Heart left ventricle (tissue), 16 donors: ENCODE measurements at places on chromosomes 12 and 14. TPM values are rescaled to one million over a fixed set of nuclear protein-coding genes. Genes with fewer than 3 reads are reported as not detected.

RGS6 gene
- total RNA-seq, result 25.2 TPM

FBXO21 gene
- total RNA-seq, result 43.1 TPM

INHBC gene
- not detected for total RNA-seq

TNFRSF1A gene
- total RNA-seq, result 41.2 TPM

HEBP1 gene
- 65.3 TPM for total RNA-seq

ANAPC5 gene
- total RNA-seq, result 74.5 TPM

CCDC184 gene
- total RNA-seq, result 0.25 TPM

TMEM132C gene
- 2.2 TPM for total RNA-seq

GRCh38 chr14:97381309-97381708 lies 584.1 kb downstream of the VRK1 start:
- no peak overlapping the region for H3K27ac ChIP-seq
- H3K27me3 ChIP-seq, result no peaks in the 10 kb centered on the region
- DNase-seq, result no peak

GRCh38 chr12:96520767-96521166 lies 31.4 kb downstream of the CFAP54 start:
- no peaks in the 10 kb centered on the region for H3K4me1 ChIP-seq
- H3K27me3 ChIP-seq, result no peaks in the 10 kb centered on the region
- H3K4me3 ChIP-seq, result no peak overlapping the region
- no peaks in the 10 kb centered on the region for H3K36me3 ChIP-seq

GRCh38 chr12:25794571-25794970 lies 163.9 kb upstream of the RASSF8 start:
- no peaks in the 10 kb centered on the region for H3K36me3 ChIP-seq
- DNase-seq, result no peak
- no peaks in the 10 kb centered on the region for H3K27me3 ChIP-seq

- H3K27me3 ChIP-seq, result no peaks in the 10 kb centered on the region
- H3K27ac ChIP-seq, result no peak overlapping the region
- no peak overlapping the region for H3K4me3 ChIP-seq
- H3K36me3 ChIP-seq, result no peaks in the 10 kb centered on the region
- no peak for DNase-seq
- H3K4me1 ChIP-seq, result no peaks in the 10 kb centered on the region
Observed at GRCh38 chr14:69999261-69999674, 120.1 kb downstream of the SMOC1 start.

- no peaks in the 10 kb centered on the region for H3K27me3 ChIP-seq
- no peaks in the 10 kb centered on the region for H3K36me3 ChIP-seq
- no peak for DNase-seq
- H3K4me1 ChIP-seq, result no peaks in the 10 kb centered on the region
- no peak overlapping the region for H3K27ac ChIP-seq
Observed at GRCh38 chr14:79861111-79861510, 350.2 kb downstream of the DIO2 start.

DNA sequence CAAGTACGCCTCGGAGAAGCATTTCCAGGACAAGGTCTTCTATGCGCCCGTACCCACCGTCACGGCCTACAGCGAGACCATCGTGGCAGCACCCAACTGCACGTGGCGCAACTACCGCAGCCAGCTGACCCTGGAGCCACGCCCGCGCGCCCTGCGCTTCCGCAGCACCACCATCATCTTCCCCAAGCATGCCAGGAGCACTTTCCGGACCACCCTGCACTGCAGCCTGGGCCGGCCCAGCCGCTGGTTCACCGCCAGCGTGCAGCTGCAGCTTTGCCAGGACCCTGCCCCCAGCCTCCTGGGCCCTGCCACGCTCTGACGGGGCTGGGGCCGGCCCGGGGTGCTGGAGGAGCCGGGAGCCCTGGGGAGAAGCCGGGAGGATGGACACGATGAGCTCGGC lies 19.3 kb downstream of the RFLNA start:
- no peaks in the 10 kb centered on the region for H3K27me3 ChIP-seq
- no peak for DNase-seq

DNA sequence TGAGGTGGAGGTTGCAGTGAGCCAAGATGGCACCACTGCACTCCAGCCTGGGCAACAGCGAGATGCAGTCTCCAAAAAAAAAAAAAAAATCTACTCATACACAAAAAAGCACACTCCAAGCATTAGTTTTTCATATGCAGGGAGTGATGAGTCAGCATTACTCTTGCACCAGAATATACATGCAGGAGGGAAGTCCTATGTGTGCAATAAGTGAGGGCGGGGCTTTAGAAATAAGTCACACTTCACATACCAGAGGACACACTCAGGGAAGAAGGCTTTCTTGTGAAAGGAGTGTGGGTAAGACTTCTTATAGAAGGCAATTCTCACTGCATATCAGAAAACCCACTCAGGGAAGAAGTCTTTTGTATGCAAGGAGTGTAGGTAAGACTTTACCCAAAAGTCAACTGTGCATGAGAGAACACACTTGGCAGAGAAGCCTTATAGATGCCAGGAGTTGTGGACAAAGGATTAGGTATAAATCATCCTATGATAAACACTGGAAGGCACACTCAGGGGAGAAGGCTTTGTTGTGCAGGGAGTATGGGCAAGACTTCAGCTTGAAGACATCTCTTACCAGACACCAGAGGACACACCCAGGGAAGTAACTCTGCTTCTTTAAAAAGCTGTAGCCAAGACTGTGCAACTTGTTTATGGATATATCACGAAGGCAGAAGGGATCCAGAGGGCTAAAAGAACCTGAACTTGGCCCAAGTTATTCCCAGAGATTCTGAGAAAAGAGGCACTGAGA lies 50.5 kb downstream of the ATF7 start:
- H3K4me1 ChIP-seq, result no peaks in the 10 kb centered on the region
- no peak overlapping the region for H3K4me3 ChIP-seq
- H3K27me3 ChIP-seq, result no peaks in the 10 kb centered on the region
- H3K36me3 ChIP-seq, result no peaks in the 10 kb centered on the region

DNA sequence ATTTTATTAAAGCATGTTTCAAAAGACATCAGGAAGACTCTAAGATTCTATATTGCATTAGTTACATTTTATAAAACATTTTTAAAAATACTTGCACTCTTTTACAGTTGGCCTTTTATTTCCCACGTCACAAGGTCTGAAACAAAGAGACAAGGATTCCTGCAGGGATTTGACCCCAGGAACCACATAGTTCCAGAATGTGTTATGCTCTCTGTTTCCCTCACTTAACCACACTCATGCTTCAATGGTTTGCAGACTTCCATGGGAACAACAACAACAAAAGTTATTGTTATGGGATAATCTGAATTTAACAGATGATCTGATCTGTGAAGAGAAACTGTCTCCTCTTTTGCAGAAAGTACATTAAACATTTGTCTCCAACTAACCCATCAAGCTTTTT lies 104.3 kb upstream of the PPFIA2 start:
- no peak overlapping the region for H3K27ac ChIP-seq
- no peaks in the 10 kb centered on the region for H3K27me3 ChIP-seq
- H3K36me3 ChIP-seq, result no peaks in the 10 kb centered on the region
- no peak overlapping the region for H3K4me3 ChIP-seq
- no peaks in the 10 kb centered on the region for H3K4me1 ChIP-seq
- DNase-seq, result no peak

DNA sequence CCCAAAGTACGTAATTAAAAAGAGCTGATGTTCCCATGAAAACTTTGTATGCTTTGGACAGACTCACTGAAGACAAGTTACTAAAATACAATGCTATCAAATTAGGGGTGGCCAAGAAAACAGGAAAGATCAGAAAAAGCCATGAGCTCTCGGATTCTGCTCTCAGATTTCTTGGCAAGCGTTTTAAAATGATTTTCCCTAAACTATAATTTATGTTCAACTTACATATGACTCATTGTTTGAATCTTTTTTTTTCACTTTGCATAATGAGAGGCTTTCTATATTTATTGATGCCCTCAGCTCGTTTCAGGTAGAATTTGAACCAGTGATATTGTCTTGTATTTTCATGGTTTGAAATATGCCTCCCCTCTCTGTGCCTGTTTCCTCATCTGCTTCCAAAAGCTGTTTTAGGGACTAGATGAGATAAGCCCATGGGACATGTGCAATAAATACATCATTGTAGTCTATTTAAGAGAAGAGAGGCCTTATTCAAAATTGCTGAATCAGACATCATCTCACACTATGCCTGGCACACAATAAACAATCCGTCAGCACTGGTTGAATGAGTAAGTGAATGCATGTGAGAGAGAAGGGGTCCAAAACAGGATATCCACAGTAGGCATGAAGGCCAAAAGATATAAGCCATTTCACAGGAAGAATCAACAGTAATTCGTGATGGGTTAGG lies 4.7 kb upstream of the IPO8 start:
- H3K27me3 ChIP-seq, result no peaks in the 10 kb centered on the region
- DNase-seq, result no peak
- no peak overlapping the region for H3K4me3 ChIP-seq
- no peak overlapping the region for H3K27ac ChIP-seq

DNA sequence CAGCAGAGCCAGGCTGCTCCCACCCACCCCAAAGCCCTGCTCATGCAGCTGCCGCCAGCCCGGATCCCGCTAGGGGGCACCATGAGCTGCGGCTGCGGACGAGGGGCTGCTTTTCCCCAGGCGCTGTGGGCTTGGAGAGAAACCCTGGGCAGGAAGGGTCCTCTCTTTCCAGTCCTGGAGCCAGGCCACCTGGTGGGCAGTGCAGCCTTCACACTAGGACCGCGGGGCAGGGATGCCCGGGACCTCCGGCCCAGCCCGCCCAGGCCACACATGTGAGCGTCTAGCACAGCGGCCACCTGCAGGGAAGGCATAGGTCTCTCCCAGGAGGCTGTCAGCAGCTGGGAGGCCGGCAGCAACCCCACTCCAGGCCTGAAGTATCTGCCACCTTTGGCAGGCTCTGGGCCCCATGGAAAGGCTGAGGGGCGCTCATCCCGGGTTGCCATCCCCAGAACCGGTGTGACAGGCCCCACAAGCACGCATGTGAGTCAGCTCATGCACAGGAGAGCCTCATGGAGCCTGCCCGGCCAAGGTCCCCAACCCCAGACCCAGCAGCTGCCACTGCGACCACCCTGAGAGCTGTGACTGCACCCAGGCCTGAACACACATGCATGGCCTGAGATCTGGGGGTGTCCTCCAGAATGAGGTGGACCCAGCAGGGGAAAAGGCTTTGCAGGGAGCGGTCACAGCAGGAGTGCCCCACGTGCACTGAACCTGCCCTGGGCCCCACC lies 280.0 kb upstream of the RTL1 start:
- no peak overlapping the region for H3K27ac ChIP-seq
- DNase-seq, result no peak
- no peaks in the 10 kb centered on the region for H3K36me3 ChIP-seq
- no peaks in the 10 kb centered on the region for H3K4me1 ChIP-seq

DNA sequence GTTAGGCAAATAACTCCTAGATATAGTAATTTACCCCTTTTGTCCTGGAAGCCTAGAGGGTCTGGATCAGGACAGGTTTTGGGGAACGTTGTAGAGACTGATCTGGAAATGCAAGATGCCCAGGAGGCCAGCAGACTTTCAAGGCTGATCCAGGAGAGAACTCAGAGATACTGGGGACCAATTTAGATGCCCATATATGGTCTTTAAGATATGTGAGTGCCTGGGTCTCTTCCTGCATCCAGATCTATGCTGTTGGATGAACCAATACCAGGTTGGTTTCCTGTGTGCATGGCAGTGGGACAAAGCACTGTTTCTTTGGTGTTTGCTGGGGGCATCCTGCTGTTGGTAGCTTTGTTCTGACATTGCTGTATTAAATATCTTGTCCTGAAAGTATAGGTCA lies 5.4 kb downstream of the ERG28 start:
- no peak for DNase-seq
- H3K36me3 ChIP-seq, result peaks cover 66% of the 10 kb centered on the region
- H3K27ac ChIP-seq, result no peak overlapping the region
- no peaks in the 10 kb centered on the region for H3K27me3 ChIP-seq
- H3K4me1 ChIP-seq, result peaks cover 8% of the 10 kb centered on the region
- no peak overlapping the region for H3K4me3 ChIP-seq

- H3K27ac ChIP-seq, result no peak overlapping the region
- no peaks in the 10 kb centered on the region for H3K27me3 ChIP-seq
- DNase-seq, result no peak
- H3K36me3 ChIP-seq, result no peaks in the 10 kb centered on the region
Observed at GRCh38 chr14:98008381-98009113, 1211.4 kb downstream of the VRK1 start.

DNA sequence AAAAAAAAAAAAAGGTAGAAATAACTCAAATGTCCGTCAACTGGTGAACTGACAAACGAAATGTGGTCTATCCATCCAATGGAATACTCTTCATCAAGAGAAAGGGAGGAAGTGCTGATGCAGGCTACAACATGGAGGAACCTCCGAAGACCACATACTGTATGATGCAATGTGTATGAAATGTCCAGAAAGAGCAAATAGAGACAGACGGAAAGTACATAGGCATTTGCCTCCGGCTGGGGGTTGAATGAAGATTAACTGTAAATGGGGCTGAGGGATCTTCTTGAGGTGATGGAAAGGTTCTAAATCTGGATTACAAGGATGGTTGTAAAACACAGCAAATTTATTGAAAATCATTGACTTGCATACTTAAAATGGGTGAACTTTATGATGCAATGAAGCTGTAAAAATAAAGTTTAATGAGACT lies 35.4 kb downstream of the DLK1 start:
- no peak overlapping the region for H3K27ac ChIP-seq
- no peak for DNase-seq
- H3K4me3 ChIP-seq, result no peak overlapping the region
- H3K4me1 ChIP-seq, result no peaks in the 10 kb centered on the region

DNA sequence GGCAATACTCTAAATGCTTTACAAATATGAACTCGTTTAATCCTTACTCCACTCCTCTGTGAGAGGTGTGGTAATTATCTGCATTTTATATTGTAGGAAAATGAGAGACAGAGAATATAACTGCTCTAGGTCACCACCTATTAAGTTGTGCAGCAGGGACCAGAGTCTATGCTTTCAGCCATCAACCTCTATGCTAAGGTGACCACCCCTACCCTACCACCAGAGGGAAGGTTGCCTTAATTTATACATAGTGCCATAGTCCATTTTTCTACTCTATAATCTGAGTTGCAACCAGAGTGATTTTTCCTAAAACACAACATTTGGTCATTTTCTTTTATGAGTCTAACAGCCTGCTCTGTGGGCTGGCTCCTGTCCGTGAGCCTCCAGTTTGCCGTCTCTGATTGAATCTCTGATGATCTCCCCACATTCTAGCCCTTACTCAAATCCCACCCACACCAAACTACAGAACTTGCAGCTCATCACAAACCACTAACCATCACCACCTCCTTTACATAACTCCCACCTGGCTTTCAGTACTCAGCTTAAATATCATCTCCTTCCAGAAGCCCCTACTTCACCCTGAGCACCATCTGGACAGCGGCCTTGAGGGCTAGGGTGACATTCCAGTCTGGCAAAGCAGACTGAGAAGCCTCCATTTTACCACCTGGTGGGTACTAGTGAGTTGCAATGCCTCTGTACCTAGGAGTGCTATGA lies 126.6 kb downstream of the PPM1H start:
- H3K27ac ChIP-seq, result no peak overlapping the region
- no peak for DNase-seq
- H3K4me3 ChIP-seq, result no peak overlapping the region
- no peaks in the 10 kb centered on the region for H3K27me3 ChIP-seq

GRCh38 chr12:113766879-113767878 lies 198.9 kb downstream of the RBM19 start:
- no peaks in the 10 kb centered on the region for H3K4me1 ChIP-seq
- peaks cover 6% of the 10 kb centered on the region for H3K27me3 ChIP-seq
- no peak for DNase-seq
- H3K36me3 ChIP-seq, result no peaks in the 10 kb centered on the region
- H3K4me3 ChIP-seq, result no peak overlapping the region
- no peak overlapping the region for H3K27ac ChIP-seq

- no peaks in the 10 kb centered on the region for H3K4me1 ChIP-seq
- no peak overlapping the region for H3K27ac ChIP-seq
- no peak for DNase-seq
- H3K36me3 ChIP-seq, result no peaks in the 10 kb centered on the region
- H3K4me3 ChIP-seq, result no peak overlapping the region
- H3K27me3 ChIP-seq, result no peaks in the 10 kb centered on the region
Observed at GRCh38 chr14:51490205-51490604, 161.5 kb upstream of the FRMD6 start.
